ENCODE measurements at places on chromosomes 12 and 14.

- peaks cover 2% of the 10 kb centered on the region for H3K27me3 ChIP-seq
- H3K27ac ChIP-seq, result no peak overlapping the region
- H3K4me1 ChIP-seq, result no peaks in the 10 kb centered on the region
- DNase-seq, result no peak
These were observed 75.3 kb upstream of the CEP83 start for GRCh38 chr12:94534774-94535509.

GRCh38 chr12:52007982-52008510 is 1.3 kb downstream of the TAMALIN start:
- peak overlapping the region; percentile 57 for H3K4me3 ChIP-seq
- DNase-seq, result no peak
- no peaks in the 10 kb centered on the region for H3K36me3 ChIP-seq
- H3K27ac ChIP-seq, result no peak overlapping the region

- no peak overlapping the region for H3K4me3 ChIP-seq
- H3K27ac ChIP-seq, result no peak overlapping the region
- DNase-seq, result no peak
- no peaks in the 10 kb centered on the region for H3K27me3 ChIP-seq
- no peaks in the 10 kb centered on the region for H3K4me1 ChIP-seq
These were observed 28.6 kb upstream of the CORO1C start for GRCh38 chr12:108759924-108760323.

- no peak for DNase-seq
- H3K36me3 ChIP-seq, result no peaks in the 10 kb centered on the region
- H3K27me3 ChIP-seq, result peaks cover 5% of the 10 kb centered on the region
- no peak overlapping the region for H3K4me3 ChIP-seq
These were observed 41.0 kb upstream of the NCOR2 start for GRCh38 chr12:124608450-124608870.

DNA sequence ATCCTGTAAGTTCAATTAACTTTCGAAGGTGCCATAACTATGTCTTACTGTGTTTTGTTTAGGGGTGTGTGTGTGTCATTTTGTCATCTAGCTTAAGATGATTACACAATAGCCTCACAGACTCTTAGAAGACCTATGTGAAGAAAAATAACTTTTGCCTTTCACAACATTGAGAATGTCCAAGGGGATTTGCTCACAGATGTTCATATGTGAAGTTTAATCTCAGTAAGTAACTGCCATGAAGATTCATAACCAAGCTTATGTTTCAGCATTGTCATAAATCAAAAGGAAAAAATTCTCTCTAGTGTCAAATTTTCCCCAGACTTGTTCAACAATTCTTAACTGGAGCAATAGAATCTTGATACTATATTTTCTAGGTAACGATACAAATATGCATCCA is 226.1 kb upstream of the PRKD1 start:
- H3K4me3 ChIP-seq, result no peak overlapping the region
- H3K36me3 ChIP-seq, result no peaks in the 10 kb centered on the region
- no peak for DNase-seq
- H3K27me3 ChIP-seq, result no peaks in the 10 kb centered on the region
- no peaks in the 10 kb centered on the region for H3K4me1 ChIP-seq
- H3K27ac ChIP-seq, result no peak overlapping the region

GRCh38 chr12:1972260-1972659 is 32.0 kb downstream of the DCP1B start:
- no peaks in the 10 kb centered on the region for H3K4me1 ChIP-seq
- no peak overlapping the region for H3K27ac ChIP-seq

GRCh38 chr12:10633541-10633940 is 20.1 kb upstream of the MAGOHB start:
- no peaks in the 10 kb centered on the region for H3K36me3 ChIP-seq
- no peak for DNase-seq
- H3K4me1 ChIP-seq, result no peaks in the 10 kb centered on the region
- no peak overlapping the region for H3K27ac ChIP-seq

DNA sequence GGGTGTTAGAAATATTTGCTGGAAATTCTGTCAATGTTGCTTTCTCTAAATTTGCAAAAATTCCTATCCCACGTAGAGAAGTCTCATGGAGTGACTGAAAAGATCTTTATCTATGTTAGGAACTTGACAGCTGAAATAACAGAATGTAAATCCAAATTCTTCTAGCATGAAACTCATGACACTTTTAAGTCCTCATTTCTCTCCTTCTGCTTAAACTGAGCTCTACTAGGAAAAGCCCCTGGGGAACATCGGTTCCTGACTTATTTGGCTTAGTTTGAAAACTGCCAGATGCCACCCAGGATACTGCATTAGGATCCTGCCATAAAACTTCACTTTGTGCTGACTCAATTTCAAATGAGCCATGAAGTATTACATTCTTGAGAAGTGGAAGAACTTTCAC is 426.0 kb downstream of the GALC start:
- no peaks in the 10 kb centered on the region for H3K27me3 ChIP-seq
- no peaks in the 10 kb centered on the region for H3K4me1 ChIP-seq
- no peak overlapping the region for H3K4me3 ChIP-seq

DNA sequence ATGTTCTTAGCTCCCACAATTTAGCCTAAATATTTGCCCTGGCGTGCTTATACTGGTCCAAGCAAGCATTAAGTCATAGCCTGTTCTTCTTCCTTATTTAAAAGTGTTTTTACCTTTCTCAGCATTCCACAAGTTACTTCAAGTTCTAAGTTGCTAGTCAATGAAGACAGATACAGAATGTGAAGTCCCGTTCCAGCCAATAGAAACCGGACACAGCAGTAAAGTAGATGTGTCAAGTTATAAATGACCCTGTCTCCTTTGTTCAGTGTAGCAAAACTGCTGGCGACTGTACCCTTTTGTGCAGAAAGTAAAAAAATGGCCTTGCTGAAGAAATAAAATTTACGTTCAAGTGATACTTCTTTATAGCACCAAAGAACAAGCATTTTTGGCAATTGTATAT is 3.9 kb downstream of the SNAPC1 start:
- H3K27ac ChIP-seq, result no peak overlapping the region
- no peak overlapping the region for H3K4me3 ChIP-seq
- no peaks in the 10 kb centered on the region for H3K27me3 ChIP-seq
- DNase-seq, result no peak
- peaks cover 9% of the 10 kb centered on the region for H3K4me1 ChIP-seq

- peaks cover 2% of the 10 kb centered on the region for H3K27me3 ChIP-seq
- H3K36me3 ChIP-seq, result peaks cover 4% of the 10 kb centered on the region
- peak overlapping the region; percentile 61 for H3K4me3 ChIP-seq
- H3K27ac ChIP-seq, result peak overlapping the region; percentile 80
These were observed 1.0 kb upstream of the CAMKK2 start for GRCh38 chr12:121297435-121297991.

- H3K27ac ChIP-seq, result no peak overlapping the region
- H3K36me3 ChIP-seq, result no peaks in the 10 kb centered on the region
- H3K4me3 ChIP-seq, result no peak overlapping the region
- no peak for DNase-seq
- no peaks in the 10 kb centered on the region for H3K27me3 ChIP-seq
These were observed 257.2 kb downstream of the NELL2 start for GRCh38 chr12:44618946-44619345.

GRCh38 chr12:70983692-70984091 is 63.2 kb upstream of the PTPRR start:
- H3K36me3 ChIP-seq, result no peaks in the 10 kb centered on the region
- H3K27ac ChIP-seq, result no peak overlapping the region
- no peak overlapping the region for H3K4me3 ChIP-seq

DNA sequence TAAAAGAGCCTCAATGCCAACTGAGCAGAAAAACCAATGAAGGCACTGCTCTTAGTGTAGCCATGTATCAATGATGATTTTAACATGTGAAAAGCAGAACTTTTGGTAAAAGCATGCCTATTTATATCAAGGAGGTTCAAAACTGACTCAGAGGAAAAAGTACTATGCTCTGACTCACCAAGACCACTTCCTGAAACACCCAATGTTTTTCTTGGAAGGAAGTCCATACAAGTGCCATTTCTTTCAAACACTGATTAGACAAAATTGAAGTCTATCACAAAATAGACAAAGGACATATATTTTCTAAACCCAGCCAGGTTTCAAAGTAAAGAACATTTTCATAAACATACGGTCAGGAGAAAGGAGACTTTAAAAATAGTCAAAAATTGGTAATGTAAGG is 88.6 kb downstream of the EPS8 start:
- no peaks in the 10 kb centered on the region for H3K27me3 ChIP-seq
- H3K27ac ChIP-seq, result no peak overlapping the region
- no peaks in the 10 kb centered on the region for H3K36me3 ChIP-seq
- no peak overlapping the region for H3K4me3 ChIP-seq

- H3K4me1 ChIP-seq, result no peaks in the 10 kb centered on the region
- H3K27me3 ChIP-seq, result no peaks in the 10 kb centered on the region
- no peak for DNase-seq
- H3K27ac ChIP-seq, result no peak overlapping the region
- no peak overlapping the region for H3K4me3 ChIP-seq
These were observed 290.4 kb downstream of the SLC16A7 start for GRCh38 chr12:59886131-59886733.

GRCh38 chr12:23767834-23768233 is 181.6 kb downstream of the SOX5 start:
- no peaks in the 10 kb centered on the region for H3K27me3 ChIP-seq
- no peaks in the 10 kb centered on the region for H3K4me1 ChIP-seq
- H3K27ac ChIP-seq, result no peak overlapping the region

GRCh38 chr14:73888971-73889370 is 2.3 kb downstream of the ZNF410 start:
- no peak for DNase-seq
- H3K27ac ChIP-seq, result no peak overlapping the region
- H3K27me3 ChIP-seq, result no peaks in the 10 kb centered on the region
- H3K36me3 ChIP-seq, result peaks cover 10% of the 10 kb centered on the region
- no peak overlapping the region for H3K4me3 ChIP-seq

GRCh38 chr12:131551675-131552491 is 159.0 kb upstream of the SFSWAP start:
- H3K36me3 ChIP-seq, result no peaks in the 10 kb centered on the region
- no peaks in the 10 kb centered on the region for H3K4me1 ChIP-seq
- DNase-seq, result no peak
- no peak overlapping the region for H3K4me3 ChIP-seq
- no peaks in the 10 kb centered on the region for H3K27me3 ChIP-seq

- H3K4me3 ChIP-seq, result no peak overlapping the region
- peaks cover 6% of the 10 kb centered on the region for H3K4me1 ChIP-seq
- H3K27me3 ChIP-seq, result peaks cover 15% of the 10 kb centered on the region
- no peak overlapping the region for H3K27ac ChIP-seq
- peak; percentile 30 for DNase-seq
These were observed 21.4 kb upstream of the NCOR2 start for GRCh38 chr12:124588751-124589267.

- H3K36me3 ChIP-seq, result peaks cover 36% of the 10 kb centered on the region
- H3K27ac ChIP-seq, result no peak overlapping the region
- no peak for DNase-seq
- H3K4me3 ChIP-seq, result no peak overlapping the region
- no peaks in the 10 kb centered on the region for H3K27me3 ChIP-seq
These were observed 46.1 kb downstream of the RNFT2 start for GRCh38 chr12:116784238-116784612.

DNA sequence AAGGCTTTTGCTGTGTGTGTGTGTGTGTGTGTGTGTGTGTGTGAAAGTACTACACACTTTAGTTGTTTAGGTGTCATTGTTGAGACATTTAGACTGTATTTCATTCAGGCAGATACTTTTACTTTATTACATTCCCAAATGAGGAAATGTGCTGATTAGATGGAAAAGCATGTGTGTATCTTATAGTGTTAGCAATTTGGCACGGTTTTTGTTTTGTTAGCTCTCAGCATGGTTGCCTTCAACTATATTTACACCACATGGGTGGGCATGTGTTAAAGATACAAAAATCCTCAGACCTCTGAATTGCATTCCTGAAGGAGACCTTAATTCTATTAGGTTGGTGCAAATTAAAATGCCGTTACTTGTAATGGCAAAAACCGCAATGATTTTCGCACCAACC is 879.5 kb downstream of the DIO2 start:
- no peak for DNase-seq
- no peaks in the 10 kb centered on the region for H3K4me1 ChIP-seq
- H3K27ac ChIP-seq, result no peak overlapping the region
- no peak overlapping the region for H3K4me3 ChIP-seq
- no peaks in the 10 kb centered on the region for H3K36me3 ChIP-seq

DNA sequence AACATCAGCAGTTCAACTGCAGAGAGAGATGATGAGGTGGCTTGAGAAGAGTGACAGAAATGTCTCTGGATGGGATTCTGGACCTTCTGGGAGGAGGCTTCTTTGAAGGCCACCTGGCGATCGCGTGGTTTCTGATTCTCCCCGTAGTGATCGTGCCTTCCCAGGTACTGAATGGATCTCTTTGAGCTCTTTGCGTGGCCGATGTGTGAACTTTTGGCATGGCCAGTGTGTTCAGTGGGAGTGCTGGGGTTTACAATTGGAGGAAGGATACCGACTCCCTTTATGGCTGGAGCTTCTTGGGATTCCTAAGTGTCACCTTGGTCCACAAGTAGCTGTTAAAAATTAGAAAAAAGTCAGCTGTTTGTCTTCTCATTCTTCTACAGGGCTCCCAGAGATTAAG is 374.7 kb downstream of the C12orf75 start:
- DNase-seq, result no peak
- no peaks in the 10 kb centered on the region for H3K36me3 ChIP-seq
- no peak overlapping the region for H3K27ac ChIP-seq
- no peaks in the 10 kb centered on the region for H3K27me3 ChIP-seq
- H3K4me3 ChIP-seq, result no peak overlapping the region

GRCh38 chr12:126780343-126780742 is 1486.6 kb upstream of the TMEM132C start:
- H3K36me3 ChIP-seq, result no peaks in the 10 kb centered on the region
- DNase-seq, result no peak
- no peaks in the 10 kb centered on the region for H3K27me3 ChIP-seq
- H3K4me3 ChIP-seq, result no peak overlapping the region
- H3K27ac ChIP-seq, result no peak overlapping the region
- no peaks in the 10 kb centered on the region for H3K4me1 ChIP-seq

- no peak for DNase-seq
- no peak overlapping the region for H3K4me3 ChIP-seq
- no peaks in the 10 kb centered on the region for H3K27me3 ChIP-seq
- no peaks in the 10 kb centered on the region for H3K4me1 ChIP-seq
- no peaks in the 10 kb centered on the region for H3K36me3 ChIP-seq
These were observed 479.1 kb downstream of the MED13L start for GRCh38 chr12:115798309-115798917.

GRCh38 chr14:83575301-83575700 is 1954.6 kb upstream of the FLRT2 start:
- no peak overlapping the region for H3K27ac ChIP-seq
- H3K4me3 ChIP-seq, result no peak overlapping the region
- no peaks in the 10 kb centered on the region for H3K27me3 ChIP-seq

GRCh38 chr12:55932551-55932910 is 1.6 kb downstream of the DGKA start:
- no peaks in the 10 kb centered on the region for H3K27me3 ChIP-seq
- peak overlapping the region; percentile 75 for H3K4me3 ChIP-seq
- H3K4me1 ChIP-seq, result peaks cover 23% of the 10 kb centered on the region
- peak overlapping the region; percentile 85 for H3K27ac ChIP-seq
- DNase-seq, result no peak
- H3K36me3 ChIP-seq, result peaks cover 30% of the 10 kb centered on the region

DNA sequence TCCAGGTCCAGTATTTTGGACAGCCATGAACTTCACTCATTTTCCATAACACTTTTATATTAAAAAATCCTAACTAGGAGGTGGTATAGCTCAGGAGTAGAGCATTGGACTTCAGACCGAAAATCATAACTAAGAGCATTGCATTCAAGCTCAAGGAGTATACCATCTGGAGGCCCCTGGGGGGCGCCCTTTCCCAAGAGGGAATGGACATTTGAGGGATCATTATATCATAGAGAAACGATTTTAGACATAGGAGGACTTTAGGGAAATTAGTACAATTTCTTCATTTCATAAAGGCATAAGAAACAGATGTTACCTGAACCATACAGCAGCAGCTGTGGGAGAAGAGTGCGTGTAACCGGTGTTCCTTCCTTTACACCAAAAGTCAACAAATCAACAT is 5.2 kb upstream of the ATG14 start:
- peaks cover 5% of the 10 kb centered on the region for H3K4me1 ChIP-seq
- no peaks in the 10 kb centered on the region for H3K27me3 ChIP-seq
- no peak overlapping the region for H3K27ac ChIP-seq
- no peak overlapping the region for H3K4me3 ChIP-seq
